ENCODE measurements at places on chromosomes 6 and 20. TPM values are rescaled to one million over a fixed set of nuclear protein-coding genes. Genes with fewer than 3 reads are reported as not detected.

- DNase-seq: no peak
Observed at GRCh38 chr6:136886091-136886490, 36.0 kb upstream of the SLC35D3 start.

DNA sequence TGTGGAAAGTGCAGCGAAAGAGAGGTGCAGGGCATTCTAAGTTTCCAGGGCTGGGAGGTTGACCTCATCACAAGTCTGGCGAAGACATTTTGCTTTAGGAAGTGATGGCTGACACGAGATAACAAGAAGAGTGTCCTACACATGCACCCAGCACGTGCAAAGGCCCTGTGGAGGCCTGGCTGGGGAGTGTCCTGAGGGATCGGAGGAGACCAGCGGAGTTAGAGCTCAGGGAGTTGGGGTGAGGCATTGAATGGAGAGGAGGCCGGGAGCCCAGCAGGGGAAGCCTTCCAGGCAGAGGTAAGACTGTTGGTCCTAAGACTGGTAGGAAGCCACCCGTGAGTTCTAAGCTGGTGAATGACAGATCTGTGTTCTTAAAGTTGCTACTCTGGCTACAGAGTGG, 58.4 kb downstream of the PPP1R14C start:
- no peak for DNase-seq

GRCh38 chr6:108585921-108586536, 25.3 kb downstream of the FOXO3 start:
- DNase-seq: no peak

GRCh38 chr6:5976811-5977210, 29.9 kb downstream of the NRN1 start:
- no peak for DNase-seq

DNA sequence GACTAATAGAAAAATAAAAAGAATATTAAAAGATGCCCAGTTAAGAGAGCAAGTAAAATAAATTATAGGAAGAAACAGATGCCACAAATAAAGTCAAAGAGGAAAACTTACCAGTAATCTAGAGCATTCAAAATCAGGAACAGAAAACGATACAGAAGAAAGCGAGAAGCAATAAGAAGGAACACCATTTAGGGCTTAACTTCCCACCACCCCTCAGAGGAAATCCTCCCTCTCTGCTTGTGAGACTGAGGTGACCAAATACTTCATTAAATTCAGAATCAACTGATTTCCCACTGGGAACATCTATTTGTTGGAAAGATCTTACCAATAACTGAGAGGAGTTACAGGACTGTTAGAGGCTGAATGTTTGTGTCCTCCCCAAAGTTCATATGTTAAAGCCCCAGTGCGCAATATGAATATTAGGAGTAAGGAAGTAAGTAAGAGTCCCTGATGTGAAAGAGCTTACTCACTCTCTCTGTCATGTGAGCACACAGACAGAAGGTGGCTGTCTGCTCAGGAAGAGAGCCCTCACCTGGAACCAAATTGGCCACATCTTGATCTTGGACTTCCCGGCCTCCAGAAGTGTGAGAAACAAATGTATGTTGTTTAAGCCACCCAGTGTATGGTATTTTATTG, 19.5 kb downstream of the KATNA1 start:
- no peak for DNase-seq

- no peak for DNase-seq
Observed at GRCh38 chr6:161486361-161487216, 212.7 kb upstream of the AGPAT4 start.

GRCh38 chr20:19966840-19967239, 50.3 kb upstream of the NAA20 start:
- no peak for DNase-seq

DNA sequence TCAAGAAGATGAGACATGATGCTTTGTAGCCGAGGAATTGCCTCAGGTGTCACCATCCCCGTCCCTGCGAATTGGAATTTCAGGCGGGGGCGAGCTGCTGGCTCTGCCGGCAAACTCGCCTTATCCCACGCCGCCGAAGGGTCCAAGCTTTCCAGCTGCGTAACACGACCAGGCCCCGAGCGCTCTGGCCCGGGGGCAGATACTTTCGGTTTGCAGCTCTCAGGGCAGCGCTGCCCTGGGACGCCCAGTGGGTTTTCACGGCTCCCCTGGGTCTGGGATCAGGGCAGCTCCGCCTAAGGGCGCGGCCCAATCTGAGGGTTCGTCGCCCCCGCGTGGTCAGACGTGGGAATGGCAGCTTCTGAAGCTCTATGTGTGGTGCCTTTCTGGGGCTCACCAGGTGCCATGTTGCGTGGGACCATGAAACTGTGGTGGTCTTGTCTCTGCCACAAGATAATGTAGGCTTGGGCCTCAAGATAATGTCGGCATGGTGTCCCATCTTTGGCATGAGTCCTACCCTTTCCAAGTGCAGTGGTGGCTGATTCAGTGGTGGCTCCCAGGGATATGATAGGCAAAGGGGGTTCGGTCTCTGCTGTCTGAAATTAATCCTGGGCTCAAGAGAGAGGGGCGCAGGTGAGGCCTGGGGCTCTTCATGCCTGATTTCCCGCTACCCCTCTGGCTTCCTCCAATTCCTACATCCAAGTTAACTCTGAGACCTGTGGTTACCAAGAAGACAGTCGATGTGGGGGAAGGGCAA, 21.0 kb downstream of the PIGT start:
- peak; percentile 87 for DNase-seq

GRCh38 chr20:3916364-3916763, 27.2 kb downstream of the PANK2 start:
- DNase-seq: no peak

GRCh38 chr6:133787859-133788505, 100.9 kb upstream of the TCF21 start:
- no peak for DNase-seq

GRCh38 chr6:121867095-121867494, 431.6 kb downstream of the GJA1 start:
- DNase-seq: no peak

- DNase-seq: no peak
Observed at GRCh38 chr6:77245026-77245425, 218.3 kb downstream of the HTR1B start.

- DNase-seq: no peak
Observed at GRCh38 chr20:24530131-24530680, 60.8 kb downstream of the SYNDIG1 start.

DNA sequence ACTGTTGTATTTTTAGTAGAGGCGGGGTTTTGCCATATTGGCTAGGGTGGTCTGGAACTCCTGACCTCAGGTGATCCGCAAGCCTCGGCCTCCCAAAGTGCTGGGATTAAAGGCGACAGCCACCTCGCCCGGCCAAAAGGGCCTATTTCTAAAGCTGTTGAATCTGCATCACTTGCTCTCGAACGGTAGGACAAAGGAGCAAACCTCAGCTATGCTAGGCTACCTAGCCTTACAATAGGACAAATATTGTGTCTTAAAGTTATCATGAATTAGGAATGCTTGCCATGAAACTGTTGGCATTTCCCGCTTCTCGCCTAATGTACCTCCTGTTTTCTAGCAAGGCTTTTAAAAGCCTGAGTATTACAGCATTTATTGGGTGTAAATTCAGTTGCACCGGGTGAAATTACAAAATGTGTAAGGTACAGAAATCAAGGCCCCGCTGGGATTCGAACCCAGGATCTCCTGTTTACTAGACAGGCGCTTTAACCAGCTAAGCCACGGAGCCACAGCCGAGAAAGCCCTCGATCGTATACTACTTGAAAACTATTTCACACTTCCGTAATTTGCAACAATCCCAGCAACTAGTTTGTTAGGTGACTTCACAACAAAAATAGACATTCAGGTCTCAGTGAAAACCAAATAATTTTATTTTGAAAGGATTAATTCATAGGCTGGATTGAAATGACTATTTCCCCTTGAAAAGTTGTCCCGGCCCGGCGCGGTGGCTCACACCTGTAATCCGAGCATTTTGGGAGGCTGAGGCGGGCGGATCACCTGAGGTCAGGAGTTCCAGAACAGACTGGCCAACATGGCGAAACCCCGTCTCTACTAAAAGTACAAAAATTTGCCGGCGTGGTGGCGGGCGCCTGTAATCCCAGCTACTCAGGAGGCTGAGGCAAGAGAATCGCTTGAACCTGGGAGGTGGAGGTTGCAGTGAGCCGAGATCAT, 211.6 kb upstream of the ZNF184 start:
- peak; percentile 56 for DNase-seq

DNA sequence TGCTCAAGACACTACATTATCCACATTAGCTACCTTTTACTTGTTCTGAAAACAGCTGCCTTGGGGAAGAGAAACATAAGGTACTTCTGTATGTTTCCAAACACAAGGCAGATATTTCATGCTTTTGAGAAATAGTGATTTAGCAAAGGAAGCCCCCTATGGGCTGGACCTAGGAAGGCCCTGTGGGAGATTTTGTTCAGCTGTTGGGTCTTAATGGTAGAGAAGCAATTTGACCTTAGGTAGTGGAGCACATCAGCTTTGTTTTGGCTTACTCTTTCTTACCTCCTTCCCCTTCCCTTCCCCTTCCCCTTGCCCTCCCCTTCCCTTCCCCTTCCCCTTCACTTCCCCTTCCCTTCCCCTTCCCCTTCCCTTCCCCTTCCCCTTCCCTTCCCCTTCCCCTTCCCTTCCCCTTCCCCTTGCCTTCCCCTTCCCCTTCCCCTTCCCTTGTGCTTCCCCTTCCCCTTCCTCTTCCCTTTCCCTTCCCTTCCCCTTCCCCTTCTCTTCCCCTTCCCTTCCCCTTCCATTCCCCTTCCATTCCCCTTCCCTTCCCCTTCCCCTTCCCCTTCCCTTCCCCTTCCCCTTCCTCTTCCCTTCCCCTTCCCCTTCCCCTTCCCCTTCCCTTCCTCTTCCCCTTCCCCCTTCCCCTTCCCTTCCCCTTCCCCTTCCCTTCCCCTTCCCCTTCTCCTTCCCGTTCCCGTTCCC, 84.6 kb downstream of the ANKS1A start:
- DNase-seq: no peak

DNA sequence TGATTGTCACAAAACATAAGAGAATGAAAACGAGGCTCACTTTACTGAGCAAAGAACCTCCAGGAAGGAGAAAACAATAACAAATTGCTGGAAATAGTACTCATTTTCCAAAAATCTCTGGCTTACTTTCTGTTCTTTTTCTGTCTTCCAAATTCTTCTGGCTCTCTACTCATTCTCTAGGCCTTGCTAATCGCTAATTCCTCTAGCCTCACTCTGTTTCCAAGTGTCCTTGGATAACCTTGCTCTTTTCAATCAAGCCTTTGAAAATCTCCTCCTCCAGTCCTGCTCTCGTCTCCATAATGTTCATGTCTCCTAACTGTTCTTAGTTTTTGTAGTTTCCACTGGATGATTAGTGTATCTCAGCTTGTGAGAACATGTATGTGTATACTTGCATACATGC, 96.2 kb upstream of the MAP7 start:
- no peak for DNase-seq

GRCh38 chr6:16420715-16421461, 182.5 kb downstream of the GMPR start:
- DNase-seq: no peak

DNA sequence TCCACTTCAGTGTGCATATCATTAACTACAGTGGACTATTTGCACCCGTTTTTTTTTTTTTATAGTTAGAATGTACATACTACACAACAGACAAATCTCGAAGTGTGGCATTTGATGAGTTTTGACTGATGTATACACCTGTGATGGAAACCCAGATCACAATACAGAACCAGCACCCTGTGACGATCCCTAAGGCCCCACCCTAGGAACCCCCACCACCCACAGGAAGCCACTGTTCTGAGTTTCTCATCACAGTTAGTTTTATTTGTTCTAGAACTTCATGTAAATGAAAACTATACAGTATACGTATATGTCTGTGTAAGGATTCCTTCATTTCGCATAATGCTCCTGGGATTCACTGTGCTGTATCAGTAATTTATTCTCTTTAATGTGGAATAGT, 102.8 kb downstream of the IRF4 start:
- no peak for DNase-seq

GRCh38 chr20:43191946-43192863, 2.5 kb upstream of the PTPRT start:
- no peak for DNase-seq

- DNase-seq: no peak
Observed at GRCh38 chr6:113146878-113147277, 710.3 kb upstream of the MARCKS start.

DNA sequence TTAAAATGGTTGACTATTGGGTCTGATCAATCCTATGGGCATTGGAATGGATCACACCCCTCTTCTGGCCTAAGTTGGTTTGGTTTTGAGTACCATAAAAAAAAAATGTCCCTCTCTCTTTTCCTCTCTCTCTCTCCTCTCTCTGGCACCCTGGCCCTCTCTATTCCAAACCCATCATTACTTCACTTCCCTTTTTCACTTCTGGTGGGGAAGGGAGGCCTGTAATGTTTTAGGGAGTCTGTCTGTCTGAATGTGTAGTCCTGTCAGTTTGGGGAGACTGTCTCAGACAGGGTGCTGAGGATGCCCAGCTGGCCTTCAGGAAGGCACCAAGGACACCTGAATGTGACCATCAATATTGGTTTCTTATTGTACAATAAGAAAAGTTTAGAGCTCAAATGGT, 165.8 kb downstream of the CD24 start:
- DNase-seq: no peak

- DNase-seq: no peak
Observed at GRCh38 chr20:47377122-47377722, 20.7 kb upstream of the ZMYND8 start.

- DNase-seq: no peak
Observed at GRCh38 chr6:136788069-136788902, 4.0 kb downstream of the MAP3K5 start.

GRCh38 chr20:53739799-53740785, 146.5 kb upstream of the ZNF217 start:
- DNase-seq: no peak

GRCh38 chr6:139262519-139263300, 29.1 kb downstream of the TXLNB start:
- no peak for DNase-seq

- no peak for DNase-seq
Observed at GRCh38 chr20:58267389-58268215, 39.1 kb upstream of the ANKRD60 start.

GRCh38 chr6:137351890-137352289, 132.7 kb upstream of the IFNGR1 start:
- no peak for DNase-seq

- DNase-seq: no peak
Observed at GRCh38 chr6:104639668-104640067, 220.1 kb downstream of the HACE1 start.

DNA sequence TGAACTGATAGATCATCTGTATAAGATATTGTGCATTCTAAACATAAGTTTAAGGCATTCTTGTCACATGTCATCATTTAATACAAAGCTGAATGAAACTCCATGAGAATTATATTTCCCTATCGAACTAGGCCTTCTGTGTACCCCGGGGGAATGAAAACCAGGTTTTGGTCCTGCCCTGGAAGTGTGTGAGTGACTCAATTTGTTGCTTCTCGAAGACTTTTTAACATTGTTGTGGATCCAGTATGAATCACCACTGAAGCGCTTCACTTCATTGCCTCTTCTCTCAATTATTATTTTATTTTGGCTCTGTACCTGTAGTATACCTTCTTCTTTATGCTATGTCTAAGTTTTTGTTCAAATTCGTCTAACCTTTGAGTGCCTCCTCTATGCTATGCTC, 150.8 kb downstream of the GRIK2 start:
- DNase-seq: no peak

- no peak for DNase-seq
Observed at GRCh38 chr6:42224222-42225028, 6.8 kb upstream of the MRPS10 start.

GRCh38 chr20:16260911-16261310, 312.3 kb downstream of the KIF16B start:
- no peak for DNase-seq

SLC52A3 gene
- total RNA-seq: 22.1 TPM

FOXA2 gene
- total RNA-seq: 37.0 TPM

GINS1 gene
- total RNA-seq: 5.0 TPM

LRFN2 gene
- 0.64 TPM for total RNA-seq

HLA-DQA2 gene
- total RNA-seq: not detected

SLC32A1 gene
- total RNA-seq: 0.09 TPM

OOEP gene
- total RNA-seq: not detected

MCHR2 gene
- total RNA-seq: not detected

HLA-DOA gene
- total RNA-seq: 4.7 TPM

Data from left colon (tissue), 2 donors.